ENCODE measurements at places on chromosomes 6 and 20.

DNA sequence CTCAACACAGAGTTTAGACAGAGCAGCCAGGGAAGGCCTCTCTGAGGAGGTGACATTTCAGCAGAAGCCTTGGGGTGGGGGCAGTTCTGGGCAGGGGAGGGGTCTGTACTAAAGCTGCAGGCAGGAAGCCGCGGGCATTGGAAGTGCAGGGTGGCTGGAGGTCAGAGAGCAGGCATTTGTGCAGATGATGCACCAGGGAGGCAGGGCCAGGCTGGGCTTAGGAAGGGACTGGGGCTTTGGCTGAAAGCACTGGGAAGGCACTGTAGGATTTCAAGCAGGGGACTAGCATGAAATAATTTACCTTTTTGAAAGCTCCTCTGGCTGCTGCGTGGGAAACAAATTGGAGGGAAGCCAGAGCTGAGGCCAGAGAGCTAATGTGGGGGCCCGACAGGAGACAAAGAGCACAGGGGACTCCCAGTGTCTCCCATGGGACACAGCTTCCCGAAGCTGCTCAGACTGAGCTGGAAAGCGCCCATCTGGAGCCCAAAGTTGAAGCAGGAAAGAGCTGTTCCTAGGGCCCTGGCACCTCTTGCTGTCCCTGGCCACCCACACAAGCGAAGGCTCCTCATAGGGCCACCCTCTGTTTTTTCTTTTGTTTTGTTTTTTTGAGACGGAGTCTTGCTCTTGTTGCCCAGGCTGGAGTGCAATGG, 19.3 kb downstream of the ADA start:
- H3K27ac ChIP-seq: peak overlapping the region; percentile 3
- no peak overlapping the region for H3K4me3 ChIP-seq
- no peaks in the 10 kb centered on the region for H3K36me3 ChIP-seq
- no peak for DNase-seq

DNA sequence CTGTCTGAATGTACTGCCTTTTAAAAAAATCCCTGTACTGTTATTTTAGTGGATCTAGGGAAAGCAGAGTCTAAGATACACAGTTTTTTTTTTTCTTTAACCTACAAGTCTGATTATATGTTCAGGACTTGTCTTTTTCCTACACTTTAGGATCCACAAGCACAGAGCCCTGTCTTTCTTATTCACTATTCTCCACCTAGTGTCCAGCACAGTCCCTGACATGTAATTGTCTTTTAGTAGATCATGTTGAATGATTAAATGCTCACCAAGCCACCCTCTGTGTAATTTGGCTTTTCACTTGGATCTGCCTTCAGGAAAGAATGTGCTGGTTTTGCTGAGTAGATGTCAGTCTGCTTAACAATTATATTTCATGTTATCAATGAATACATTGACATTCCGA, 35.8 kb upstream of the YWHAB start:
- no peak overlapping the region for H3K27ac ChIP-seq
- peaks cover 17% of the 10 kb centered on the region for H3K27me3 ChIP-seq
- no peak overlapping the region for H3K4me3 ChIP-seq

GRCh38 chr6:48837744-48838143, 625.3 kb downstream of the MMUT start:
- H3K36me3 ChIP-seq: peaks cover 6% of the 10 kb centered on the region
- no peak overlapping the region for H3K4me3 ChIP-seq
- H3K4me1 ChIP-seq: no peaks in the 10 kb centered on the region
- H3K27ac ChIP-seq: no peak overlapping the region

GRCh38 chr20:8427419-8428040, 295.5 kb downstream of the PLCB1 start:
- H3K4me1 ChIP-seq: no peaks in the 10 kb centered on the region
- H3K36me3 ChIP-seq: peaks cover 2% of the 10 kb centered on the region
- H3K27me3 ChIP-seq: no peaks in the 10 kb centered on the region
- H3K4me3 ChIP-seq: no peak overlapping the region
- no peak overlapping the region for H3K27ac ChIP-seq
- DNase-seq: no peak

DNA sequence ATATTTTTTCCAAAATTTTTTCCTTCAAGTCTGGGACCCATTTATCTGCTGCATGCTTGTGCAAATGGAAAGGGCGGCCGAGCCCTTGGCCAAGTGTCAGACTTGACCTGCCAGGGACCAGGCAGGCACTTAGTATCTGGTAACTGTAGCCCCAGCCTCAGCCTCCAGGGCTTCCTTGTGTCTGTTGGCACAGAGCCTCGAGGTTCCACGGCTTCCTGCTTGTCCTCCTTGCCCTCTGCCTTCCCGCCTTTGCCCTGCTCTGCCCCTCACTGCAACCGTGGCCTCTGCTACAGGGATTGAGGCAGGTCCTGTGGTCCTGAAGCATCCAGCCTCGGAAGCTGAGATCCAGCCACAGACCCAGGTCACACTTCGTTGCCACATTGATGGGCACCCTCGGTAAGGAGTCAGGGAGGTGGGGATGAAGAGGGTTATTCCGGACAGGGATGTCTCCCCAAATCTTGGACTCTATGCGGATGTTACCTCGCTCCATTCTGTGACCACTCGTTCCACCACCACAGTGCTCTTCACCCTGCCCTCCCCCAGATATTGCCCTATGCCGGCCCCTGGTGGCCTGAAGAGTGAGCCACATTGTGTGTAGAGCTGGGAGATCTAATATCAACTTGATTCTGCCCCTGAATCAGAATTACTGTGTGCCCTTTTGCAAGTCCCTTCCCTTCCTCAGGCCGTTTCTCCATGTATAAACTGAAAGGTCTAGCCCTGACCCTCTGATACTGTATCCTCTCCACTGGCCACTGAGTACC, 41.5 kb upstream of the SRF start:
- no peak overlapping the region for H3K4me3 ChIP-seq
- peaks cover 1% of the 10 kb centered on the region for H3K27me3 ChIP-seq
- H3K36me3 ChIP-seq: no peaks in the 10 kb centered on the region
- DNase-seq: no peak
- no peaks in the 10 kb centered on the region for H3K4me1 ChIP-seq

GRCh38 chr6:143940011-143940597, 68.0 kb downstream of the PLAGL1 start:
- no peak overlapping the region for H3K4me3 ChIP-seq
- H3K36me3 ChIP-seq: no peaks in the 10 kb centered on the region
- peak; percentile 50 for DNase-seq
- no peak overlapping the region for H3K27ac ChIP-seq

DNA sequence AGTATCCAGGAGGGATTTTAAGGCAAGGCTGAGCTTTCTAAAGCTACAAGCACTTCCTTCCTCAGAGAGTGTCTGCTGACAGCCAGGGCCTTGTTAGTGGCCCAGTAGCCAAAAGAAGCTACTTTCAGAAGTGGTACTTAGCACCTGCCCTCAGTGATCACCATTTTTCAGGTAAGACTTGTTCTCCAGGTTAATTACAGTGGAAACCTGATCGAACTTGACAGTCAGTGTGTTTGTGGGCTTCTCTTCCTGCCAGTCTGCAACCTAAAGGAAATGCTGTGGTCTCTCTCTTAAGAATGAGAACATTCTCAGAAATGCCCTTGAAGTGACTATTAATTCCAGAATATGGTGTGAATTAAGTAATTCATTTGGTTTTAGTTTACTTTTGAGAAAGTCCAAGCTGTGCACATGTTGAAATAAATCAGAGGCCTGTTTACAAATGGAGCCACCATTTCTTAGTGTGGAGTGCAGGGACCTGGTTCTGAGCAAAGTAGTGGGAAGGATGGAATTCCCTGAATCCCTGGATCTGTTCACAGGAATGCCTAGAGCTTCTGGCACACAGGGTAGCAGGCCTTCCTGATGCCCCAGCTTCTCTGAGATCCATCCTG, 185.3 kb upstream of the AGPAT4 start:
- H3K4me1 ChIP-seq: peaks cover 14% of the 10 kb centered on the region
- H3K27ac ChIP-seq: no peak overlapping the region
- H3K4me3 ChIP-seq: no peak overlapping the region

DNA sequence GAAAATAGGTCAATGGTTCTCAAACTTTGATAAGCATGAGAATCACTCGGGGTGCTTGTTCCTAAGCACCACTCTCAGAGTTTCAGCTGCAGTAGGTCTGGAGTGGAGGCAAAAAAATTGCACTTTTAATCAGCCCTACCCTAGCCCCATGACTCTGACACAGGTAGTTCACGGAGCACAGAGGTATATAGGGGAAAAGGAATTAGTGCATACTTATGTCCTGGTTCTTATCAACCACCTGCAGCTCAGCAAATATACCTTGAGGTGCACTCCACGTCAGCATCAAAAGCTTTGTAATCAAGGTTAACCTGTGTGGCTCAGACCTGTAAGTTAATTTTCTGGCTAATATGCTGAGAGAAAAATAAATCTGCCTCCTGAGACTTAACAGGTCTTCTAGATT, 138.8 kb upstream of the HMGN3 start:
- H3K4me3 ChIP-seq: no peak overlapping the region
- peaks cover 3% of the 10 kb centered on the region for H3K36me3 ChIP-seq
- peaks cover 9% of the 10 kb centered on the region for H3K27me3 ChIP-seq
- no peak overlapping the region for H3K27ac ChIP-seq

DNA sequence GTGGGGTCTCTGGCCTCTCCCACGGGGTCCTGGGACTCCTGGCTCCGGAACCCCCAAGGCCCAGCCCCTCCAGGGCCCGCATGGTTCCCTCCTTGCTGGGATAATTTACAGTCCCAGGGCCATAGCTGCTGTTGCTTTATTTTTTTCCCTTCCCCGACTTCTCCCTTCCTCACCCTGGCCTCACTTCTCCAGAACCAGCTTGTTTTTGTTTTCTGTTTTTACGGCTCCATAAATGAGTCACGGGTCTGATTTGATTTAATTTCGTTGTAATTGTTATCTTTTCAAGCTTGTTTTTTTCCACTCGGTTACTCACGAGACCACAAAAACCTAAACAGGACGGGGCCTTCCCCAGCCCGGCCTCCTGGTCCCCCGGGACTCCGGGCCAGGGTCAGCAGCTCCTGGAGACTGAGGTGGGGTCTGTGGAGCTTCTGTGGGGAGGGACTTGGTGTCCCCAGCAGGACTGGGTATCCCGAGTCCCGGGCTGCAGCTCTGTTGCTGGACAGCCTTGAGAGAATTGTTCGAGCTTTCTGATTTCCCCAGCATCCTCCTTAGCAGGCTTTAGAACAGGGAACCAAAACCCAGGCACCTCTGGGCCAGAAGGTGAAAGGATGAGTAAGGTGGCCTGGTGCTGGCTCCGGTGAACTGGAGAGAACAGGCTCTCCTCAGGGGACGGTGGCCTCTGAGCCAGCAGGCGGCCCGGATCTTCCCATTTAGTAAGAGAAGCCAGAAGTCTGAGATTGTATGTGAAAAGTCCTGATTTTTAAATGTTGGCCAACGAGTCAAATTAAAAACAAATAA, 94.9 kb downstream of the CEBPB start:
- H3K27ac ChIP-seq: peak overlapping the region; percentile 11
- no peaks in the 10 kb centered on the region for H3K36me3 ChIP-seq
- DNase-seq: no peak
- H3K27me3 ChIP-seq: peaks cover 8% of the 10 kb centered on the region
- no peak overlapping the region for H3K4me3 ChIP-seq
- no peaks in the 10 kb centered on the region for H3K4me1 ChIP-seq

All from naive thymus-derived CD8-positive, alpha-beta T cell (primary cell).